NCI-H526 (cell line): ENCODE measurements at places on chromosomes 16 and 17.

DNA sequence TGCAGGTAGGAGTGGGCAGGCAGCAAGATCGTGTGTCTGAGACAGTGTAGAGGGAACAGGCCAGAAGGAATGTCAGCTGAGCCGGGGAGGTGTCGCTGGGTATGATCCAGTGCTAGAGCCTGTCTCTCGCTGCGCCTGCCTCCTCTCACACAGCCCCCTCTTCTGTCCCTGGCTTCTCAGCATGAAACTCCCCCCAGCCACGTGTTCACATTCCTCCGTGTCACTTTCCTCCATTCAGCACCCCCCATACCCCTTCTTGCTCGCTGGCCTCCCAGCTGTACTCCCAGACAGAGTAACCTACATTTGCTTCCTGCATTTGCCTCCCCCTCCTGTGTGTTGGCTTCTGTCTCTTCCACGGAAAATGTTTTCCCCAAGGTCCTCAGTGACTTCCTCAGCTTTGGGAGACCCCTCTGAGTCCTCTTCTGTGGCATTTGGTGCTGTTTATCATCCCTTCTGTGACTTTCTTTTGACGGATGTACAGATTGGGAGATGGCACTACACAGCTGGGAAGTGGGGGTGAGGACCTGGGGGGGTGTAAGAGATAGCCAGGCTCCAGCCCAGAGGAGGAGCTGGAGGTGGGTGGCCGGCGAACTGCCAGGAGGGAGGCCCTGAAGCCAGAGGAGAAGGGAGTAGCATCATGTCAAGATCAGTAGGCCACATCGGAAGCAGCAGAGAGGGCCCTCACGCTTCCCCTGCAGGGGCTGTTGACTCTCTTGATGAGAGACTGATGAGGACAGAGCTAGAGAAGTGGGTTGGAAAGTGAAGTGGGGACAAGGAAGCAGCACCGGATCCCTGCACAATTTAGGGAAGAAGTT, 19.2 kb downstream of the SGF29 start:
- DNase-seq, result no peak

DNA sequence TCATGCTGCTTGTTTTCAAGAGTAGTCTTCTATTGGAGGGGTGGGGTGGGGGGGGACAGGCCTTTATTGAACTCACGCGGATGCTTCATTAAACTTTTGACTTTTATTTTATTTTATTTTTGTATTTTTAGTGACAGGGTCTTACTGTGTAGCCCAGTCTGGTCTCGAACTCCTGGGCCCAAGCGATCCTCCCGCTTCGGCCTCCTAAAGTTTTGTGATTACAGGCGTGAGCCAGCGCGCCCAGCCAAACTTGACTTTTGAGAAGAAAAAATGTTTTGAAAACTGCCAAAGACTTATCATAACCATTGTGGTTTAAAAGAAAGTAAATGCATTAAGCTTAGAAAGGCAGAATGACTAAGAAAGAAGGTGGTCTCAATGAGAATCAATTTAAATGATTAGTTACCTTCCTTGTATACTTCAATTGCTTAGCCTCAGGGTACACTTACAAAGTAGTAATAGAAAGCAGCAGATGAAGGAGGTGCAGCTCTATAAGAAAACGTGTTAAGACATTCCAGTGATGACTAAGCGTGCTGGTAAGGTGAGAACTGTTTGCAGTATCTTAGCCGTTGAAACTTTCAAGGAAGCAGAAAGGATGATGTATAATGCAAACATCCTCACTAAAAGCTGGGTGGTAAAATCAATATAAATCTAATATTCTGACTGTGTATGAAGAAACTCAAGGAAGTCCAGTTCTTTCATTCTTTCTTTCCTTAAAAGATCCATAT, 1.2 kb downstream of the AP2B1 start:
- no peak for DNase-seq

- DNase-seq, result peak; percentile 42
Observed at GRCh38 chr16:12340151-12340733, 363.7 kb downstream of the SNX29 start.

GRCh38 chr16:64450177-64450576, 671.7 kb downstream of the CDH11 start:
- no peak for DNase-seq
